Substantia nigra (tissue), 51 donors: ENCODE measurements at places on chromosomes 12 and 14.

DNA sequence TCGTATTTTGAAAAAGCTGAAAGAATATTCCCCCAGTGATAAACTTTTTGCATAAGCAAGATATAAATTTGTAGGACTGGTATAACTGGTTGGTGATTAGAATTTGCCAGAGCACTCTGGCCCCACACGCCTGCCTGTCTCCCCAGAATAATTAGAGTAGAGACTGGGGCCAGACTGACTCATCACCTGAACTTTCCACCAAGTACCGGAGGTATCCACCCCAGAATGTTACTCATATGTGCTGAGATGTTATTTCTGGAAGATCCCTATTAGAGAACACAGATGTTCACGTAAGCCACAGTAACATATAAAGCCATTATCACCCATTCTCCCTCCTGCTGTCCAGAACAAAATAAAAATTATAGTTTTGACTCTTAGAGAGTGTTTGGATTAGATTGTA is 49.5 kb upstream of the PIWIL1 start:
- no peak for DNase-seq

DNA sequence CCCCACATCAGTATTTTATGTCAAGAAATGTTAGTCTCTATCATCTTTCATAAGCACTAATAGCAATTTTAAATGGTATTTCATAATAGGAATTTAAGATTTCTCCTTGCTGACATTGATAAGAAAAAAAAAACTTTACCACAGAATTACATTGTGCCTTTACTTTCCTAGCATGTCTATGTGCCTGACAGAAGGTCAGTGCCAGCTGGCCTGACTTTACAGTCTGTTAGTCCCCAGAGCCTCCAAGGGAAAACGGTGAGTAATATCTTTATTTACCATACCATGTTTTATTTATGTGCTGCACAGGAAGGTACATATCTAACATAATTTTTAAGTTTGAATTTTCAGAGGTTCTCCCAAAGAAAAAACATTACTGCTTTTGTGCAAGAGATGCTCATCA is 152.0 kb upstream of the AEBP2 start:
- no peak for DNase-seq

DNA sequence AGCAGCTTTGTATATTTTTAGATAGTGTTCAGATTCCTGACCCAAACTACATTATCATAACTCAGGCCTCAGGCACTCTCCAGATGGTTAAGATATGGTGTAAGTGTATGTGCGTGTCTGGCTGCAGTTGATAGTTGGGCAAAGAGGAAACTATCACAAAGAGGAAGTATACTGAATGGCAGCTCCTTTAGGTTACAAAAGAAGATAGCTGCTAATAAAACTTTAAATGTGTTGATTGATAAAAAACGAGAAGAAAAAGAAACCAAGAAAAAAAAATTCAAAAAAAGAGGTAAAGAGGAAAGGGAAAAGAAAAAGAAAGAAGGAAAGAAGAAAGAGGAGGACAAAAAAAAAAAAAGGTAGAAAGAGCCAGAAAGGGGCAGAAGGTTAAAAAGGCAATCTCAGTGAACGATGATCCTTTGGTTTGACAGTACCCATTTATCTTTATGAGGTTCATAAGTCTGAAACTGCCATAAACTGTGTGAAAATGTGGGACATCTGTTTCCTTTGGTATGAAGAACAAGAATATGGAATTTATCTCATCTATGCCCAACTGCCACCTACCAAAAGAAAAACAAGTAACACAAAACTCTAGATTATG is 42.2 kb downstream of the TAOK3 start:
- DNase-seq: no peak

DNA sequence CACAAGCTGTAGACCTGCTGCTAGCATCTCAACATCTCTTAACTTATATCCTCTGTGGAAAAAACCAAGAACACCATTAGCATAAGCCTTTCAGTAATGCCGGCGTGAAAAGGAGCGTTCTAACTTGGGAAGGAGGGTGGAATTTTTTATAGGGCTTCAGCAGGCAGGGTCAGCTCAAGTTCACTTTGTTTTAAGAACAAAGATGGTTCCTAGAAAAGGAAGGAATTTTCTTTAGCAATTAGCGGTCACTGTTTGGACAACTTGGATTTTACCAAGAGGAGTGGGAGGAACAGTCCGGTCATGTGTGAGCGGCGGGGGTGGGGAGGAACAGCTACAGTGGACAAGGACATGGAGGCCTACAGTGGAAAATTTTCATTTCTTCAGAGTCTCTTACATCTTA is 35.9 kb downstream of the BBS10 start:
- DNase-seq: no peak

GRCh38 chr12:124369055-124369826 is 74.3 kb downstream of the RFLNA start:
- DNase-seq: peak; percentile 84

DNA sequence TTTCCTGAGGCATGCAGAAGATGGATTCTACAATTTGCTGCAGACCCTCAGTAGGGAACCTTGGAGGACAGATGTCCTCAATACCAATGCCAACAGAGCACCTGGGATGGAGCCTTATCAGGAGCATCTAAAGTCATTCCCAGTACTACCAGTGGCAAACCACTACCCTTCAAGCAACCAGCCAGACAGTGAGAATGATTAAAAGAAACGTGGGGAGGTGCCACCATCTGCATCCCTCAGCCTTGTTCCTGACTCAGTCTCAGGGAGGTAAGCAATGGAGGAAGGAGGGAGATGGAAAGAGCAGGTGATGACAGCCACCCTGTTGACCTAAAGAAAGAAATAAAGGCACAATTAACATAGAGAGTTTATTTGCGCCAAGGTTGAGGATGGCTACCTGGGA is 175.2 kb upstream of the GRIN2B start:
- no peak for DNase-seq

GRCh38 chr12:11706509-11707379 is 57.3 kb downstream of the ETV6 start:
- DNase-seq: no peak

- DNase-seq: no peak
Observed at GRCh38 chr14:90756755-90757345, 59.4 kb downstream of the TTC7B start.

- DNase-seq: no peak
Observed at GRCh38 chr12:81231574-81232368, 153.9 kb downstream of the ACSS3 start.

GRCh38 chr14:77761205-77761931 is 412 bp upstream of the SNW1 start:
- no peak for DNase-seq

GRCh38 chr12:132259872-132260695 is 69.3 kb downstream of the GALNT9 start:
- no peak for DNase-seq

DNA sequence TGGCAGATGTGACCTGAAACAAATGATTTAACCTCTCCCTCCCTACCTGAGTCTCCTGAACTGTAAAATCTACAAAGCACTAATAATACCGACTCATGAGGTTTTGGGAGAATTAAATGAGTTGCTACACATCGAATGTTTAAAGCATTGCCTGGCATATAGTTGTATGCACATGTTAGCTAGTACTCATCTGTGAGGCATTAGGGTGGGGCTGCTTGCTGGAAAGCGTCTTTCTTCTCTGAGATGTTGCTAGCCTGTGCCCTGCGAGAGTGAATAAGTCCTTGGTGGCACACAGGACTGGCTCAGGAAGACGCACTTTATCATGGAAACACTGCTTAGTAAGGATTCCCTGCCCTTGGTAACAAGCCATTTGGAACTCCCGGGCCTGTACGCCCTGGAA is 6.1 kb downstream of the RAPGEF3 start:
- no peak for DNase-seq

- no peak for DNase-seq
Observed at GRCh38 chr14:103436533-103436932, 51.3 kb downstream of the MARK3 start.

DNA sequence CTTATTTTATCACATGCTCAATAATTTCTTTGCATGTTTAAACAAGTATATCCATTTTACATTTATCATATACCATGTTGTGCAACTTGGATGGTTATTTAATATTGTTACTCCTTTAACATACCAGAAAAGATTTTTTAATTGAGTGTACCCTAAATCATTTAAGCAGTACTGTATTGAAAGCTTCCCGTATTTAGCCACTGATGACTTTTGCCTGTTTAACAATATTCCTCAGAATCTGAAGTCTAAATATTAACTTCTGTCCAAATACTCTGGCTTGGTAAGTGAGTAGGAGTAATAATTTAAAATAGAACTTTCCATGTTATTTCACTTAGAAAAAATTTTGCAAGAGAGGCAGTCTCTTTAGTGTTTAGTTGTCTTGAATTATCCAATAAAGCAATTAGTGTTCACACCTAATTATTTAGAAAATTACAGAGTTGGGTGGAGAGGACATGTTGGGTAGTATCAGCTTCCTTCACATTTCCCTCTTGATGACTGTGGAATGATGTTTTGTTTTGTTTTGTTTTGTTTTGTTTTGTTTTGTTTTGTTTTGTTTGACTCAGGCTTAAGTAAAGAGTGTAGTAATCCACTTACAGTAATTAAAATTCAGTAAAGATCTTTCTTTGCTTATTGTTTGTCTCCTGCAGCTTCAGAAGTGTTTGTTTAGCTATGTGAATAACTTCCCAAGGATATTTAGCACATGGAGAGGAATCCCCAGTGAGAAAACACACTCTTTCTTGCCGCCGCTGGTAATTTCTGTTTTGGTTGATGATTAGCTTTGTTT is 59.5 kb downstream of the DAAM1 start:
- DNase-seq: no peak

DNA sequence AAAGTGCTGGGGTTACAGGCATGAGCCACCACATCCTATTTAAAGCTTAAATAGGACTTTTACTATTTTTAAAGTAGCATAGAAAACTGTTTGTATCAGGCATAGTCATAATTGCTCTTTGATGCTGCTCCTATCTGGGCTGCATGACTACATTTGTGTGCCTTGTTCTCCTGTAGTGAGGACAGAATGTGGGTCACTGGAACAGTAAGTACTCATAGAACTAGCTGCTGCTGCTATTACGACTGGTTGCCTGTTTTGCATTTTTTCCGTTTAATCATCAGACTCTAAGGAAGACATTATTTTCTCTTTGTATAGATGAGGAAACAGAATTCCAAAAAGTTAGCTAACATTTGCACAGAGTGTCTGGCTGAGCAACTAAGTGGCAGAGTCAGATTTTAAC is 42.8 kb downstream of the ZC3H14 start:
- no peak for DNase-seq

DNA sequence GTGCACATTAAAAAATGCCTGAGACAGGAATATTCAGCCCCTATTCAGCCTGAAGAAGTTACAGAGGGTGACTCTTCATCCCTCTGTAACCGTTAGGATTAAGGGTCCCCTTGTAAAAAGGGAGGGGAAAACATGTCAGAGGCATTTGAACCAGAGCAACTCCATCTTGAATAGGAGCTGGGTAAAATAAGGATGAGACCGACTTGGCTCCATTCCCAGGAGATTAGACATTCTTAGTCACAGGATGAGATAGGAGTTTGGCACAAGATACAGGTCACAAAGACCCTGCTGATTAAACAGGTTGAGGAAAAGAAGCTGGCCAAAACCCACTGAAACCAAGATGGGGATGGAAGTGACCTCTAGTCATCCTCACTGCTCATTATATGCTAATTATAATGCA is 19.9 kb upstream of the MDM1 start:
- DNase-seq: no peak

DNA sequence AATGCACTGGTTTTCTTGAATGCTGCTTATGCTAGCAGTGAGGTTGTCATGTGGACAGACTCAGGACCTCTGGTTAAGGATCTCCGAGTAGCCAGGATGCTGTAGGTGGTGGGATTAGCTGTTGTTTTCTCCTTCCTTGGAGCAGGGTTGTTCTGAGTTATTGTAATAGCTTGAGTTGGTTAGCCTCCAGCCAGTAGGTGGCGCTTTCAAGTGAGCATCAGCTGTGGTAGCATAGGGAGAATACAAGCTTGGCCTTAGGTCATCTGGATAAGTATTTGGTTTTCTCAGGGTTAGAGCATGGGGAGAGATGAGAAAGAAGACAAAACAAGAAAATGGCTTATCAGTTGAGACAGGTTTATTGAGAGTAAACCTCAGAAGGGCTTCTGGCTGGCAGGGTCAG is 299.7 kb upstream of the FBXO33 start:
- DNase-seq: no peak

DNA sequence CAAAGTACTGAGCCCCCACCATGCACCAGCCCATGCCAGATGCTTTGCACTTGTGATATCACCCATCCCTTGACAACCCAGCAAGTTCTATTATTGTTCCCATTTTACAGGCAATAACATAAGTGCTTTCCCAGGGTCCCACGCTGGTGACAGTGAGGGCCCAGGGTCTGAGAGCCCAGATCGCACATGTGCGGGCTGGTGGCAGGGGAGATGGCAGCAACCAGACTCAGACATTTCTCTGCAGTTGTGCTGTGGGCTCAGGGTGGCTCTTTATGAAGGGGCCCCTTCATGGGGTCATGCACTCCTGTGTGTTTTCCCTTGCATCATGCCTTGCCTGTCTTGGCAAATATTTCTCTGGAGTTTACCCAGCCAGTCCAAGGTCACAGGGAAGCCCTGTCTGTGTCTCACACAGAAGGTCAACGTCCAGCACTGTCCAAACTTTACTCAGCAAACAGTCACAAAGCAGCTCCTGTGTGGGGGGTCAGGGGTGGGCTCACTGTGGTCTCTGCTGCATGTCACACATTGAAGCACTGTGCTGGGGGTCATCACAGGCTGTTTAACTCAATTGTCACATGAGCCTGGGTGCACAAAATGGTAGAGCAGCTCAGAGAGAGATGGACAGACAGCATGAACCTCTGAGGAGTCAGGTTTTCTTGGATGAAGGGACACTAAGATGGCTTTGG is 12.7 kb downstream of the SERPINA5 start:
- no peak for DNase-seq

- DNase-seq: no peak
Observed at GRCh38 chr12:65808580-65808979, 15.7 kb upstream of the HMGA2 start.

GRCh38 chr12:114403690-114404066 is 2.3 kb downstream of the TBX5 start:
- DNase-seq: no peak

DNA sequence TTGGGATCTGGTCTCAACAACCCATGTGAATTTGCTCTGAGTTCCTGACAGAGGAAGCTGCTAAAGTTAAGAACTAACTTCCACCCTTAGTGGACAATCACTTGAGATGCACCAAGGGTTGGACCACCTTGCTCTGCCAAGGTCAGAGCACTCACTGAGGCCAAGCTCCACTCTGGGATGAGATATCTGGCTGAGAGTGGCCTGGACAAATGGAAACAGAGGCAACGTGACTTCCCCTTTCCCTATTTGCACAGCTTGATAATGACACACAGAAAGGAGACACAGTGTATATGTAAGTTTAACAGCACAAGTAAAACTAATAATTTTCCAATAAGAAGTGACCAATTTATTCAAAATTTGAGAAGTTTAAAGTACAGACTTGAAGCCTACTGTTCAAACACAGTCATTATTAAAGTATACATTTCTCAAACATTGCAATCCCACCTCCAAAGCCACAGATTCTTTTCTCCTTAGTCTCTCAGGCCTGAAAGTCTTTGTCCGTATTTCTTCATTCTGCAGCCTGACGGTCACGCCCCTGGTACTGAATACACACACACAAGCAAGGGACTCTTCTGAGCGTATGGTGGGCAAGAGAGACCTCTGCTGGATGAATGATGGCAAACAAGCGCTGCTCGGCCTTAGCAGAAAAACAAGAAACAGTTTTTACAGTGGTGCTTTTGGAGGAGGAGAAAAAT is 28.6 kb downstream of the TMEM30B start:
- peak; percentile 28 for DNase-seq

- no peak for DNase-seq
Observed at GRCh38 chr14:49479432-49479831, 106.7 kb downstream of the RPS29 start.
